Heart left ventricle (tissue), 16 donors: ENCODE measurements at places on chromosomes 3 and 15.
A peak's percentile ranks its signal among the peaks of the same experiment; 100 is the strongest.

DNA sequence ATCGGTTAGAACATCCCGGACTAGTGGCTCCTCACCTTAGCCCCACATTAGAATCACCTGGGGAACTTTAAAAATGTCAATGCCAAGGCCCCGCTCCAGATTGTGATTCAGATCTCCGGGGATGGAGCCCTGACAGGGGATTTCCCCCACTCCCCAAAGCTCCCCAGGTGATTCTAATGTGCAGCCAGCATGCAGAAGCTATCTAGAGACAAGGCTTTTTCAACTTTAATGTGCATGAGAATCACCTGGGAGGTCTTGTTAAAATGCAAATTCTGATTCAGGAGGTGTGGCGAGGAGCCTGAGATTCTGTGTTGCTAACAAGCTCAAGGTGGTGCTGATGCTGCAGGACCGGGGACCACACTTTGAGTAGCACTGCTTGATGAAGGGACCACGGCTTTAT lies 156.7 kb downstream of the RAB11A start:
- no peaks in the 10 kb centered on the region for H3K36me3 ChIP-seq
- no peak for DNase-seq
- H3K4me3 ChIP-seq = no peak overlapping the region
- no peaks in the 10 kb centered on the region for H3K4me1 ChIP-seq
- H3K27me3 ChIP-seq = no peaks in the 10 kb centered on the region

DNA sequence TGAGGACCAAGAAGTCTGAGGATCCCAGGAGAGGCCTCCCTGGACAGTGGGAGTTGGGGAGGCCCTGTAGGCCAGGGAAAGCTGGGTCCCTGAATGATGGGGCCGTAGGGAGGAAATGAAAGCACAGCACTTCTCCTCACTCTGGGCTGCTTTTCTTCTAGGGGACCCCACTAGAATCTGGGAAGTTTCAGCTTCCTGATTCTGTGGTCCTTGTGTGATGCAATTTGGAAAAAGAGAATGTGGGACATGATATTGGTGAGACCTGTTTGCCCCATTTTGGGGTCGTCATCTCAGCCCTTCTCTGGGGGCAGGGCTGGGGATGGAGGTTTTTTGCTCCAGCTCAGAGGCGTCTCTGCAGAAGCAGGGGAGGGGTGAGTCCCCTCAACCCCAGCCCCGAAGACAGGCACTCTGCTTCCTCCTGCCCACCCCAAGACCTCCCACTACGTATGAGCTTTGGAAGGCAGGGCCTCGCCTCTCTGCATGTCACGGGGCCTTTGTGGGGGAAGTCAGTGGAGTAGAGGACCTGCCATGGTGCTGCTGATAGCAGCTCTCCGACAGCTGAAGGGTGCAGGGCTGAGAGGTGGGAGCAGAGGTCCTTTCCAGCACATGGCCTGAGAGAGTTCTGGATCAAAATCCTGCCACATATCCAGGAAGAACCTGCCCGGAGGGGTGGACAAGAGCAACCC lies 1.5 kb upstream of the SNX22 start:
- peaks cover 36% of the 10 kb centered on the region for H3K4me1 ChIP-seq
- DNase-seq = no peak
- H3K27ac ChIP-seq = no peak overlapping the region
- peaks cover 9% of the 10 kb centered on the region for H3K36me3 ChIP-seq
- H3K4me3 ChIP-seq = no peak overlapping the region
- H3K27me3 ChIP-seq = peaks cover 13% of the 10 kb centered on the region

GRCh38 chr15:45790325-45790943 lies 155.6 kb downstream of the SQOR start:
- no peak for DNase-seq
- H3K4me3 ChIP-seq = no peak overlapping the region
- no peaks in the 10 kb centered on the region for H3K36me3 ChIP-seq
- no peaks in the 10 kb centered on the region for H3K4me1 ChIP-seq
- no peak overlapping the region for H3K27ac ChIP-seq

DNA sequence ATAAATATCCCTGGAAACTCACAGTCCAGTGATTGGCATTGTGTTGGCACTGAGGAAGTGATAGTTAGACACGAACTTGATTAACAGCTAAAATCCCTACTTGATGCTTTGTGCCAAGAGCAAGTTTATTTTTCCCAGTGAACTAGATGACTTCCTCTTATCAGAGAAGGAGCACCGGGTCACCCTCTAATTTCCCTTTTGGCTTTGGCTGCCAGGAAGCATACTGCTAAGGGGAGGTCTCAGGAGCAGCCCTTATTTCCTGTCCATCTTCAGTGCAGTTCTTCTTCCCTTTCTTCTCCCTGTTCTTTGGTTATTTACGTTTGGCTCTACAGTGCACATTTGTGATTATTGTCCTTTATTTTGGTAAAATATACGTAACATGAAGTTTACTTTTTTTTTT lies 13.0 kb downstream of the FBLN2 start:
- H3K4me1 ChIP-seq = peaks cover 44% of the 10 kb centered on the region
- DNase-seq = no peak
- no peaks in the 10 kb centered on the region for H3K36me3 ChIP-seq
- H3K27me3 ChIP-seq = no peaks in the 10 kb centered on the region
- H3K27ac ChIP-seq = no peak overlapping the region

GRCh38 chr15:29612701-29613100 lies 209.6 kb downstream of the TJP1 start:
- no peaks in the 10 kb centered on the region for H3K36me3 ChIP-seq
- H3K27me3 ChIP-seq = peaks cover 33% of the 10 kb centered on the region
- H3K27ac ChIP-seq = no peak overlapping the region
- H3K4me3 ChIP-seq = no peak overlapping the region
- no peaks in the 10 kb centered on the region for H3K4me1 ChIP-seq

GRCh38 chr3:46301122-46301835 lies 52.6 kb upstream of the CCR2 start:
- no peaks in the 10 kb centered on the region for H3K27me3 ChIP-seq
- no peak overlapping the region for H3K4me3 ChIP-seq
- no peaks in the 10 kb centered on the region for H3K36me3 ChIP-seq
- no peak overlapping the region for H3K27ac ChIP-seq
- no peak for DNase-seq
- H3K4me1 ChIP-seq = no peaks in the 10 kb centered on the region

GRCh38 chr15:48925714-48926223 lies 38.0 kb downstream of the SHC4 start:
- H3K36me3 ChIP-seq = no peaks in the 10 kb centered on the region
- H3K4me1 ChIP-seq = no peaks in the 10 kb centered on the region
- H3K4me3 ChIP-seq = no peak overlapping the region

DNA sequence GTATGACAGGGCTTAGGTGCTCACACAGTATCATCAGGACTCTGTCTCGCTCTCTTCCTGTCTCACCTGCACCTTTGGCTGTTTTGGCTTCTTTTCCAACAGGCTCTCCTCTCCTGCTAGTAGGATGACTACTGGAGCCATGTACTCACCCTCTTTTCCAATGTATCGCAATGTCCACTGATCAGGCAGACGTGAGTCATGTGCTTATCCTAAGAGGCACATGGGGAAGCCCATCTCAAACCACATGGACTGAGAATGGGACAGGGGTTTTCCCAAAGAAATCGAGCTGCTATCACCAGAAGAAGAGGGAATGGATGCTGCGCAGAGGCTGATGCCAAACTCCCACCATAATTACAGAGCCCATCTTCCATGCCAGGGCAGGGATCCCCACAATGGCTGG lies 180.6 kb downstream of the IL5RA start:
- H3K4me1 ChIP-seq = no peaks in the 10 kb centered on the region
- no peak overlapping the region for H3K27ac ChIP-seq
- no peak overlapping the region for H3K4me3 ChIP-seq
- no peak for DNase-seq

GRCh38 chr15:43187544-43188155 lies 2.4 kb downstream of the CCNDBP1 start:
- no peak overlapping the region for H3K4me3 ChIP-seq
- peaks cover 42% of the 10 kb centered on the region for H3K36me3 ChIP-seq
- H3K4me1 ChIP-seq = peaks cover 53% of the 10 kb centered on the region
- DNase-seq = no peak
- H3K27me3 ChIP-seq = no peaks in the 10 kb centered on the region

DNA sequence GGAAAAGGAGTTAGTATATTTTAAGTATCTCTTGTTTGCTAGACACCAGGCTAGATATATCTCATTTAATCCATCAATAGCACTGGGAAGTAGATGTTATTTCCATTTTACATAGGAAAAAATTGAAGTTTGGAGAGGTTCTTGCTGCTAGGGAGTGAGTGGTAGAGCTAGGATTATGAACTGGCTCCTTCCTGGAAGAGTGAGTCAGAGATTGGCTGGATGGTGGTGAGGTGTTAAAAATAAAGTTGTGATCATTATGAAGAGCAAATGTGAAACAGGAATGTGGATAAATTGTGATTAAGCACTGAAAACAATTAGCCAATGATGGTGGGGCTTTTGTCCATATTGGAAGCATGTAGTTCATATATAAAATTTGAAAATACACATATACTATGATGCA lies 234.2 kb downstream of the WNT5A start:
- DNase-seq = no peak
- H3K27ac ChIP-seq = no peak overlapping the region
- H3K36me3 ChIP-seq = no peaks in the 10 kb centered on the region
- no peak overlapping the region for H3K4me3 ChIP-seq

GRCh38 chr3:119311081-119311925 lies 17.1 kb downstream of the ARHGAP31 start:
- H3K4me3 ChIP-seq = no peak overlapping the region
- peaks cover 39% of the 10 kb centered on the region for H3K36me3 ChIP-seq

DNA sequence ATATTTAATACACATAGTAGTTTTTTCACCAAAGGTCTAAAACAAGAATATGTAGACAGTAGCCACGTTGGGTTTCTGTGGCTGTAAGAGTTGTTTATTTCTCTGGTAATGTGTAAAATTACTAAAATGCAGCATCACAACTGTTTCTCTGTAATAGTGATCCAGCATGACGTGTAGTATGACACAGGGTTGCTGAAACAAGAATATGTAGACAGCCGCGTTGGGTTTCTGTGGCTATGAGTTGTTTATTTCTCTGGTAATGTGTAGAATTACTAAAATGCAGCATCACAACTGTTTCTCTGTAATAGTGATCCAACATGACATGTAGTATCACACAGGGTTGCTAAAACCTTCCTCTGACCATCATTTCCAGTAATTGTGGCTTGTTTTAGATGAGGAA lies 153.6 kb upstream of the ZNF717 start:
- H3K4me3 ChIP-seq = no peak overlapping the region
- no peak for DNase-seq
- H3K4me1 ChIP-seq = no peaks in the 10 kb centered on the region
- H3K27me3 ChIP-seq = no peaks in the 10 kb centered on the region
- no peak overlapping the region for H3K27ac ChIP-seq

DNA sequence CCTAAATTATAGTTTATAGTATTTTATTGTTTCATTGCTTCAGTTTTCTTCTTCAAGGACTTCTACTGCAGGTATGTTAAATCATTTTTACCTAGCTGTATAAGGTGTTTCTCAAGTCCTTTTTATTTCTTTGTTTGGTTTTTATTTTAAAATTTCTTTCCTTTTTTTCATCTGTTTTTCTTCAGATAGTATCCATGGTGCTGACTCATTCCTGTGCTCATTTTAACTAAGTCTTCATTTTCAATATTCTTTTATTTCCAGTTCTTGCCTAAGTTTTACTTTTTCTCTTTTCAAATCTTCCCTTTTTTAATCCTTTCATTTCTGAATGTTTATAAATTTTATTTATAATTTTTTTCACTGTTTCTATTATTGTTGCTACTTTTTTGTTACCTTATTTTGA lies 42.3 kb upstream of the STIMATE start:
- H3K4me3 ChIP-seq = no peak overlapping the region
- H3K27me3 ChIP-seq = no peaks in the 10 kb centered on the region
- no peak overlapping the region for H3K27ac ChIP-seq
- no peak for DNase-seq
- H3K4me1 ChIP-seq = no peaks in the 10 kb centered on the region

GRCh38 chr15:40142428-40142827 lies 18.4 kb upstream of the BUB1B start:
- no peak overlapping the region for H3K4me3 ChIP-seq
- no peak for DNase-seq
- no peaks in the 10 kb centered on the region for H3K36me3 ChIP-seq
- H3K27ac ChIP-seq = no peak overlapping the region

- no peaks in the 10 kb centered on the region for H3K27me3 ChIP-seq
- H3K27ac ChIP-seq = peak overlapping the region; percentile 40
- H3K36me3 ChIP-seq = peaks cover 54% of the 10 kb centered on the region
- peaks cover 12% of the 10 kb centered on the region for H3K4me1 ChIP-seq
These were observed 9.8 kb downstream of the PLEKHO2 start for GRCh38 chr15:64851503-64851840.

- H3K27ac ChIP-seq = no peak overlapping the region
- no peaks in the 10 kb centered on the region for H3K4me1 ChIP-seq
- no peaks in the 10 kb centered on the region for H3K27me3 ChIP-seq
- H3K4me3 ChIP-seq = no peak overlapping the region
These were observed 119.8 kb downstream of the PDCD6IP start for GRCh38 chr3:33918126-33918756.

GRCh38 chr3:25584011-25584789 lies 80.5 kb downstream of the TOP2B start:
- H3K4me3 ChIP-seq = no peak overlapping the region
- peaks cover 40% of the 10 kb centered on the region for H3K36me3 ChIP-seq
- peaks cover under 1% of the 10 kb centered on the region for H3K4me1 ChIP-seq
- no peaks in the 10 kb centered on the region for H3K27me3 ChIP-seq
- no peak for DNase-seq

- H3K4me1 ChIP-seq = no peaks in the 10 kb centered on the region
- H3K27me3 ChIP-seq = peaks cover 19% of the 10 kb centered on the region
- H3K4me3 ChIP-seq = no peak overlapping the region
- H3K27ac ChIP-seq = no peak overlapping the region
- no peak for DNase-seq
These were observed 185.7 kb downstream of the ARRDC4 start for GRCh38 chr15:98146031-98146820.

- no peak overlapping the region for H3K27ac ChIP-seq
- no peak overlapping the region for H3K4me3 ChIP-seq
- peaks cover 98% of the 10 kb centered on the region for H3K36me3 ChIP-seq
- H3K27me3 ChIP-seq = no peaks in the 10 kb centered on the region
- no peaks in the 10 kb centered on the region for H3K4me1 ChIP-seq
These were observed 30.9 kb downstream of the TFG start for GRCh38 chr3:100740207-100740606.

DNA sequence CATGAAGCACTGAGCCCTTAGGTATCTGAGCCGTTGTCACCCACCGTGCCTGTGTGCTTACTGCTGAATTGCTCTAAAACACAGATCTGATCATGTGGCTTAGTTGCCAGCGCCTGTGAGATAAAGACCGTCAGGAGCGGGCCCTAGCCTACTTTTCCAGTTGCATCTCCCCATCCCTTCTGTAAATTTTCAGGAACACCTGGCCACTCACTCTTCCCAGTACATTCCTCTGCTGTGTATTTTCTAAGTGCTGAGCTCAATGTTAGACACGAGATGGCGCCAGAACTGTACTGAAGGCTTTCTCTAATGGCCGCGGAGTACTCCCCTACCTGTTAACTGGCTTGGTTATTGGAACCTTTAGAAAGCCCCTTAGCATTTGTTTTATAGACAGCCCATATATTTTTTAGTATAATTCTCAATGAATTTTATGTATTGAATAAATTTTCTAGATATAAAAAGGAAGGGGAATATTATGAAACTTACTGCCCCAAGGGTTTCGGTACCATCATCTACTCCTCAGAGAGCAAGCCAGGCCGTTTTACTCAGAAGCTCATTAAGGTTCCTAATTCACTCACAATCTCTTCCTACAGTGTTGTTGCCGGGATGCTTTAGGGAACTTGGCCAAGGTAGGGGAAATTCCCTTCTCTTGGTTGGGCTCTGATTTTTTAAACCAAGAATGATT lies 16.7 kb upstream of the WNT7A start:
- H3K27me3 ChIP-seq = no peaks in the 10 kb centered on the region
- H3K36me3 ChIP-seq = no peaks in the 10 kb centered on the region
- H3K4me3 ChIP-seq = no peak overlapping the region
- H3K27ac ChIP-seq = no peak overlapping the region

- no peak overlapping the region for H3K27ac ChIP-seq
- H3K4me1 ChIP-seq = no peaks in the 10 kb centered on the region
- no peak for DNase-seq
- peaks cover 5% of the 10 kb centered on the region for H3K27me3 ChIP-seq
- peak overlapping the region; percentile 53 for H3K4me3 ChIP-seq
These were observed 13.1 kb upstream of the ALCAM start for GRCh38 chr3:105353485-105354161.
